ENCODE measurements at places on chromosomes 4 and X.
A peak's percentile ranks its signal among the peaks of the same experiment; 100 is the strongest.

DNA sequence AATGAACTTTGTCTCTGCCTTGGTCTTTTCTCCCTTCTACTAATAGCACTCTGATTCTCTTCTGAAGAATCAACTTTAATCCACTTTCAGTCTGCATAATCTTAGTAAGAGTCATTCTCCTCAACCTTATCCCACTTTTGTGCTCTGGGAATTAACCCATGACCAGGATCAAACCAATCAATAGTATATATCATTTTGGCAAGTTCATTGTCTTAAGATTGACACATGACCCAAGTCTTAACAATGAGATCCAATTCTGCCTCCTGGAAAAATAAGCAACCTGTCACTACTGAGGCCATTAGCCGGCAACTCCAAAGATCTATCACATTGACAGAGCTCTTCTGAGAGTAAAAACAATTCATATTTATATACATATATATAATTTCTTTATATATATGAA, 1358.4 kb upstream of the ADGRL3 start:
- DNase-seq, result no peak

- DNase-seq, result no peak
These were observed 72.0 kb upstream of the PJA1 start for GRCh38 chrX:69237236-69237635.

- no peak for DNase-seq
These were observed 5.9 kb upstream of the ANK2 start for GRCh38 chr4:113043591-113043990.

DNA sequence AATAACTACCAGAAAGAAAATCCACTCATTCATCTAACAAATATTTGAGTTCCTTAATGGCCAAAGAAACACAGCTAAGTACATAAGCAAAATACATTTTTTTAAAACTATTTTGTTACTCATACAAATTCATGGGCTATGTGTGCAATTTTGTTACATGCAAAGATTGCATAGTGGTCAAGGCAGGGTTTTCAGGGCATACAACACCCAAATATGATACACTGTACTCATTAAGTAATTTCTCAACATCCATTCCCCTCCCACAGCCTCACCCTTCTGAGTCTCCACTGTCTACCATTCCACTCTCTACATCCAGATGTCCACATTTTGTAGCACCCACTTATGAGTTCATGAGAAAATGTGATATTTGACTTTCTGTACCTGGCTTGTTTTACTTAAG, 58.2 kb downstream of the BRWD3 start:
- DNase-seq, result no peak

- DNase-seq, result no peak
These were observed 122.7 kb upstream of the STS start for GRCh38 chrX:7024850-7025249.

- DNase-seq, result no peak
These were observed 134.5 kb downstream of the BTC start for GRCh38 chr4:74659576-74660411.

DNA sequence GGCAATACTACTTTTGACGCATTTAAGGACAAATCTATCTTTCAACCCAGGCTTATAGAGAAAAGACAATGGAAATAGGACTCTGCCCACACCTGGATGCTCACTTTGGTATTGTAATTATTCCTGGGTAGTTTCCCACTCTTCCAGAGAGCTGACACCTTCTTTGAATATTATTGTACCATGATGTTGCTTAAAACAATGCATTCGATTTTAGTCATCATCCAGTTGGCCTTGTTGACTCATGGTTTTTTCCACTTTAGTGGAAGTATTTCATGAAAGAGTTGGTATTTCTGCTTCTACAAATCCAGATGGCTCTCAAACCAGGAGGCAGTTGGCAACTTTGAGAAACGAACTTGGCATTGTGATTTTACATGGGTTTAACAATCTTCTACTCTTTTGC, 124.2 kb downstream of the ENOX2 start:
- DNase-seq, result no peak

- peak; percentile 36 for DNase-seq
These were observed 216.9 kb downstream of the PTTG2 start for GRCh38 chr4:38177035-38177546.

DNA sequence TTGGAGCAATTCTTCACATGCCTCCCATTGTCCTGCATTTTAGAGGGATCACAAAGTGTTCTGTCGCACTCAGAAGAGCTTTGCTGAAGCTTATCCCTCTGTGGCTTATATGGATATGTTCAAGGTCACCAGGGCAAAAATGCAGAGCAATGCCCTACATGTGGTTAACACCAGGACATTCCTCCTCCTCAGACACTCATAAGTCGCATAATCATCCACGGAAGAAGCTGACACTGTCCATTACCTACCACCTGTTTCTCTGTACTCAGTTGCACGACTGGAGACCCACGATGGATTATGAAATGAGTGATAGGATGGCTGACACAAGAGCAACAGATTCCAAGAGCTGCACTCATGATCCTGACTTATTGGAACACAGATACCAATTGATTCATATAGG, 68.7 kb upstream of the PRDX4 start:
- DNase-seq, result no peak

DNA sequence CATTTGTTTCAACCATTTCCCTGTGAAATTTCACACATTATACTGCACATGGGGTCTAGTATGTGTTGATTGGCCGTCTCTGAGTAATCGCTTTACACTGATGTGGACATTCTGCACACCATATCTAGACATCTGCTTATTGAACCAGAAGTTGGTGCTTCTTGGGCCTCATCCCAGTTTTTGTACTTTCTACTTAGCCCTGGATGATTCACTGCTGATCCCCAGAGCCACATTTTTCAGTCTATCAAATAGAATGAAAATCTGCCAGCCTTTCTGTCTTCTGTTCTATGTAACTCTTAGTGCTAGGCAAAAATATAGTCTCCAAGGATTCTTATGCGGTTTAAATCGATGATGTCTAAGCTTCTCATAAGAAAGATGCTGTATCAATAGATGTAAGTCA, 40.5 kb upstream of the RELL1 start:
- no peak for DNase-seq

GRCh38 chr4:89576246-89576645, 260.7 kb downstream of the SNCA start:
- DNase-seq, result no peak

DNA sequence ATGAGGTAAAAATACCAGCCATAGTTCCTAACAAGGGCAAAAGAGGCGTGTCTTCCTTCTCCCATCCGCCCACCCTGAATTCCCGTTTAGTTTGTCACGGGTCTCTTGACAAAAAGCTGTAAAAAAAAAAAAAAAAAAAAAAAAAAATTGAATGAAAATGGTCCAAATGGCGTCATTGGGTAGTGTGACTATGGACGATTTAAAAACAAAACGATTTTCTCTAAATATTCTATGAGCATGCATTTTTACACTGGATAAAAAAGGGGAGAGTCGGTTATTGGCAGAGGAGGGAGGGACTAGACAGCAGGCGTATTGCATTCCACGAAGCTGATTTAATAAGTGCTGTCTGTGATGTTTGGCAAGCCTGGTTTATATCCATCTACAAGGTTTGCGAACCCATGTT, at the start of gene FAM133A:
FAM133A (plus strand) TSS at position 338 of the 403 bp plus-strand sequence. CDS start 35,214 bp downstream, outside the sequence.
- DNase-seq, result no peak

Measured in T-cell (primary cell).